Stimulated activated CD4-positive, alpha-beta T cell treated with anti-CD3 and anti-CD28 coated beads, Interleukin-2, amount 100 ng/mL, for 48 hours (primary cell): ENCODE measurements at places on chromosomes 6 and 20.
A peak's percentile ranks its signal among the peaks of the same experiment; 100 is the strongest.

DNA sequence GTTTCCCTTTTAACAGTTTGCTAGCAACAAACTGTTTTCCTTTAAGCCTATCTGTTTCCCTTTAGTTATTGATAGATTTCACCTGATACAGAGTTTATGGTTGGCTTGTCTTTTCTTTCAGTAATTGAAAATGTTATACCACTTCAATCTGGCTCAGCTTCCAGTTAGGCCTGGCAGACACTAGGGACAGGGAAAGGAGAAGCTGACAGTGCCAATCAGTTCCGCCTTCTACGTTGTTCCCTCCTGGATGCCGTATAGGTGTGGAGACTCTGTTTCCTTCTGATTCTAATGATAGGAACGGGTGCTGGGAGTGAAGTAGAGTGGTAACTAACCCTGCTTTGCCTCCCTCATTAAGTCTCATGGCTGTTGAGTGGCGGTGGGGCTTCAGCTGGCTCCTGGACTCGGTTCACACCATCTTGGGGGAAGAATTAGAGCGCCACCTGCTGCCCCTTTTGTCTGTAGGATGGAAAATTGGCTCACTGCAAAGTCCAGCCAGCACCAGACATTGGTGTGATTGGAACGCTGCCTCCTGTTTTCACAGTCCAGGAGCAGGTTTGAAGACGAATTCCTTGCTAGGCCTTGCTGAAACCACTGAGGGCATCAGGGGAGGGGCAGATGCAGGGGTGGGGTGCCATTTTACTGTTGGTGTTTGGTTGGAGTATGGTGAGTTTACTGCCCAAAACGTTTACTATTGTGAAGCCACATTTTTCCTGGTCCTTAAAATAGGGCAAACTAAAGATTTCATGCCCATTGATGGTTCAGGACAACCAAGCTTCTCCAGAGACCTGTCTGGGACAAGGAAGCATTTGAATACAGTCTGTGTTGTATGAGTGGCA, 1729.5 kb downstream of the GRIK2 start:
- DNase-seq: no peak

GRCh38 chr6:80356000-80356399, 249.5 kb downstream of the BCKDHB start:
- DNase-seq: no peak

GRCh38 chr6:37675606-37676005, 22.1 kb downstream of the MDGA1 start:
- DNase-seq: no peak

DNA sequence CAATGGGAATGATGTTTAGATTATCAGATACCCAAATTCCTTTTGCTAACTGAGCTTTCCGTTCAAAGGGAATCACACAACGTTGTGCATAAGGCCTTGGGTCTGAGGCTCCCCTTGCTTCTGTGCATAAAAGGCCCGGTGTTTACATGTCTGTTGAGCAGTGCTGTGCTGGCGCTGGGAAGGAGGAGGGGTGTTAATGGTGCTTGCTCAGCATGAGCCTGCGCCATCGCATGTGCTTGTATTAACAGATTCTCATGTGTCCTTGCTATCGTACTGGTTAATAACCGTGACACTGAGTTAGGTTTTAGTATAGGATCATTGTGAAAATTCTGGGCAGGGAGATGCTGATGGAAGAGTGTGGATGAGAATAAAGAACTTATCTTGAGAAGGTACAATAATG, 62.3 kb upstream of the TRAF3IP2 start:
- no peak for DNase-seq

GRCh38 chr20:38894091-38894847, 31.9 kb upstream of the FAM83D start:
- no peak for DNase-seq

DNA sequence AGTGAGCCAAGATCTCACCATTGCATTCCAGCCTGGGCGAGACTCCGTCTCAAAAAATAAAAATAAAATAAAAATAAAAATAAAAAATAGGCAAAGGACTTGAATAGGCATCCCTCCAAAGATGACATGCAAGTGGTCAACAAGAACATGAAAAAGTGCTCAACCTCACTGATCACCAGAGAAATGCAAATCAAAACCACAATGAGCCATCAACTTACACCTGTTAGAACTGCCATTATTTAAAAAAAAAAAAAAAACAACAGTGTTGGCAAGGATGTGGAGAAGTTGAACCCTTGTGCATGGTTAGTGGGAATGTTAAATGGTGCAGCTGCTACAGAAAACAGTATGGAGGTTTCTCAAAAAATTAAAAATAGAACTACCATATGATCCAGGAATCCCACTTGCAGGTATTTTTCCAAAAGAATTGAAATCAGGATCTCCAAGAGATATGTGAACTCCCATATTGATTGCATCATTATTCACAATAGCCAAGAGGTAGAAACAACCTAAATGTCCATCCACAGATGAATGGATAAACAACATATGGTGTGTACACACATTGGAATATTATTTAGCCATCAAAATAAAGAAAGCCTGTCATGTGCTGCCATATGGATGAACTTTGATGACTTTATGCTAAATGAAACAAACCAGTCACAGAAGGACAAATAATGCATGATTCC, 2.8 kb downstream of the C20orf203 start:
- no peak for DNase-seq

DNA sequence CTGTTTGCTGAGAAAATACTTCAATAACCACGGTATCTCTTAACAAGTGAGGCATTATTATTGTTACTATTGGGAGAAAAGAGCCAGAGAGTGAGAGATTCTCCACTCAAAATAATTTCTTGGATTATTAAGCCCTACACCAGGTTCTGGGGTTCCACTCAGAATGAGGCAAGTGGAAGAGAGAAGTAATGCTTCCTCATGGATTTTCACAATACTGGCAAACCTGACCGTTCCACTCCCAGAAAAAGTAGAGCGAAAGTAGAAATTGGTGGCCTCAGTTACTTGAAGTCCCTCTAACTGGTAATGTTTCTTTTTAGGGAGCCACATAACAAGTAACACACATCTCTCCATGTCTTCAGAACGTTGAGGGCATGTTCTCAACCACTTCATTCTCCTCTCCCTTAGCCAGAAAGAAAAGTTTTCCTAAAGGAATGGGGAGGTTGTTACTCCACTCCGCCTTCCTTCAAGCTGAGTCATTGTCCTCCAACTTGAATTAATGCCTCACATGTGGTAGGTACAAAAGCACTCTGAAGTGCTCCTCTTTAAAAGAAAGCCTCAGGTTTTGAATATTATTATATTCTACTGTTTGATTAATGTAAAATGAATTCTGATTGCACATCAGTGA, 1.9 kb downstream of the BAG2 start:
- DNase-seq: no peak

- no peak for DNase-seq
These were observed 4.9 kb upstream of the UQCC2 start for GRCh38 chr6:33716379-33716778.

DNA sequence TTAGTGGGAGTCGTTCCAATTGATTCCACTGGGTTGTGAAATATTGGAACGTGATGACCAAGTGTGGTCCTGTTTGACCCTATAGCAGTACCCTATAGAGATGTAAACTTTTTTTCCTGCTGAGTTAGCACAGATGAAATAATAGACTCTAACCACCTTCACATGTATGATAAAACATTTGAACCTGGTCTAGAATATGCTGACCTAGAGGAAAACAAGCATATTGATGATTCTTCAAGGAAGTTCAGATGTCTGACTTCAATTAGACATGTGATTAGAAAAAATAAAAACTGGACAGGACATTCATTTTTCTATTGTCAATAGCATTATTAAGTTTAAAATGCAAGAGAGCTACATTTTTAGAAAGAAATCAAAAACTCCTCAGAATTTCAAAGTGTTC, 402.1 kb downstream of the ARHGAP18 start:
- DNase-seq: no peak

GRCh38 chr6:136823128-136823660, 802 bp downstream of the PEX7 start:
- DNase-seq: no peak

- DNase-seq: no peak
These were observed 873.7 kb downstream of the KIF16B start for GRCh38 chr20:15699431-15700146.

DNA sequence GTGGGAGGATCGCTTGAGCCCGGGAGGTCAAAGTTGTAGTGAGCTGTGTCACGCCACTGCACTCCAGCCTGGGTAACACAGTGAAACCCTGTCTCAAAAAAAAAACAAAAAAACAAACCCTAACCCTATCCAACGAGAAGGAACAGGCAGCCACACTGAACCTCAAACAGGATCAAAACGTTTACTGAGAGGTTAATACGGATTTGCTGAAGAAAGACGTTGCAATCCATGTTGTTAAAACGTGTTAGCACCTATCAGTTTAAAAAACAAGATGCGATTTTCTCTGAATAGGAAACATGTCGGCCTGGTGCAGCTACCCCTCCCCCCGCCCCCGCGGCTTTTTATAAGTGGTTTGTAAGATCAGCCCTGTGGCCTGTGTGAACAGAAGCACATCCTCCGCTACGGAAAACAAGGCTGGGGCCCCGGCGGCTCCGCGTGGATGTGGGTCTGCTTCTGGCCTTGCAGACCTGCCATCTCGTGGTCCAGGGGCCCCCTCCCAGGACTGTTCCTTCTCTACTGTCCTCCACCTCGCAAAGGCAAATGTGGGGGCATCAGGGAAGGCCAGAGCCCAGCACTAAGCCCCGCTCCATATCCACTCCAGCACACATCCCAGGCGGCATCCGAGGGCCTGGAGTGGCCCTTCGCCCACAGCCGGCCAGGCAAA, 11.4 kb downstream of the SLC2A4RG start:
- peak; percentile 46 for DNase-seq

DNA sequence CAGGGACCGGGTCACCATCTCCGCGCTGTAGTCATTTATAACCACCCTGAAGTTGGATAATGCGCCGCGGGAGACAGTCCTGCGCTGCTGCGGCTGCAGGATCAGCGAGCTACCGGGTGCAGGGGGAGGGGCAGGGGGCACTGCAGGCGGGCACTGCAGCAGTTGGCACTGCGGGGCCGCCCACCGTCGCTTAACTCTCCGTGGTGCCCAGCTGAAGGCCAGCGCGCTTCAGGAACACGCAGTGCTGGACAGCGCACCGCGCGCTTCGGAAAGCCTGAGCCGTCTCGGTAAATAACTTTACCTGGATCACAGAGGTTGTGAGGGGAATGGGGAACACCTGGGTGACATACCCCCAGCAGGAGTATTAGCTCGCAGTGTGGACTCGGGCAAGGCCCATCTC, 12.4 kb upstream of the LRFN2 start:
- DNase-seq: no peak
